ENCODE measurements at places on chromosomes 4 and X. TPM values are rescaled to one million over a fixed set of nuclear protein-coding genes. Genes with fewer than 3 reads are reported as not detected.

The FDCSP gene
- total RNA-seq, result not detected

DNA sequence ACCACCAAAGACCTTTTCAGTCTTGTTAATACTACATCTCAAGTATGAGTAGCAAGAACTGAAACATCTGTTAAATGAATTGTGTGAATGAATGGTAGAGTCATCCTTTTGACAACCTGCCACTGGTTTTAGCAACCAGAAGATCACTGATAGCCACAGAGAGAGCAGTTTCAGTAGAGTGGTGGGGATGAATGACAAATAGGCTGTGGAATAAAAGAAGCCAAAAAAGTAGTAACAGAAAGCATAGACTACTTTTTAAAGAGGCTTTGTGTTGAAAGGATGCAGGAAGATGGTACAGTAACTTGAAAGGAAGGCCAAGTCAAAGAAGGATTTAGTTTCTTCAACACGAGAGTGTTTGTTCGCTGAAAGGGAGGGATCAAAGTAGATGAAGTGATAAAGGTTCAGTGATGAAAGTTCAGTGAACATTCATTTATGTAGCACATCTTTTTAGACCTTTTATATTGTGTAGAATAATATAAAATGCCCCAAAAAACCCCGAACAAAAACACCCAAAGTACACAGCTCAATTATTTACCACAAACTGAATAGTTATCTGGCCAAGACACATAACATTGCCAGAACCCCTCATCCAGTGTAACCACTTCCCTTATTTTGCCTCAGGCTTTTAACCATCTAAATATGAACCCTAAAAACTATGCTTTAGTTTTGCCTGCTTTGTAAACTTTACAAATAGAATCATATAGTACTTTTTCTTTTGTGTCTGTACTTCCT, 40.1 kb upstream of the EIF1AX start:
- DNase-seq, result no peak

- no peak for DNase-seq
These were observed 22.2 kb downstream of the BTC start for GRCh38 chr4:74772106-74772505.

The DKK2 gene
- 0.34 TPM for total RNA-seq

GRCh38 chr4:15901998-15902397, 36.5 kb downstream of the FGFBP1 start:
- no peak for DNase-seq
